Ovary (tissue), 10 donors: ENCODE measurements at places on chromosomes 12 and 14. TPM values are rescaled to one million over a fixed set of nuclear protein-coding genes. Genes with fewer than 3 reads are reported as not detected.

ALG10 gene
- polyA plus RNA-seq, result 1.9 TPM

GLIPR1L1 gene
- not detected for polyA plus RNA-seq

HOXC12 gene
- not detected for polyA plus RNA-seq

POC1B gene
- polyA plus RNA-seq, result 10.5 TPM

OXA1L gene
- polyA plus RNA-seq, result 199 TPM

CLEC2A gene
- polyA plus RNA-seq, result not detected

IL22 gene
- not detected for polyA plus RNA-seq

C12orf54 gene
- 0.21 TPM for polyA plus RNA-seq

TSPAN19 gene
- not detected for polyA plus RNA-seq

RD3L gene
- not detected for polyA plus RNA-seq

ZNF268 gene
- 10.7 TPM for polyA plus RNA-seq

SLC22A17 gene
- polyA plus RNA-seq, result 32.7 TPM

POTEM gene
- polyA plus RNA-seq, result not detected

IL31 gene
- not detected for polyA plus RNA-seq

LIN7A gene
- polyA plus RNA-seq, result 5.8 TPM

RPS6KA5 gene
- 3.8 TPM for polyA plus RNA-seq

SLC8A3 gene
- polyA plus RNA-seq, result 0.04 TPM

SPPL3 gene
- 24.2 TPM for polyA plus RNA-seq

CMA1 gene
- 4.6 TPM for polyA plus RNA-seq

CLEC6A gene
- not detected for polyA plus RNA-seq

AHSA1 gene
- 205 TPM for polyA plus RNA-seq

ADAM21 gene
- 0.10 TPM for polyA plus RNA-seq

PTPRR gene
- polyA plus RNA-seq, result 0.28 TPM

EFS gene
- polyA plus RNA-seq, result 22.2 TPM

CACNA1C gene
- polyA plus RNA-seq, result 8.3 TPM

UNC119B gene
- 44.3 TPM for polyA plus RNA-seq

DNAJC22 gene
- 0.30 TPM for polyA plus RNA-seq

NT5DC3 gene
- polyA plus RNA-seq, result 1.8 TPM

PRDM4 gene
- 15.2 TPM for polyA plus RNA-seq

FAM90A1 gene
- 0.20 TPM for polyA plus RNA-seq

CELA1 gene
- polyA plus RNA-seq, result not detected

PLXNC1 gene
- 8.2 TPM for polyA plus RNA-seq

STXBP6 gene
- polyA plus RNA-seq, result 3.6 TPM

PIWIL1 gene
- 0.12 TPM for polyA plus RNA-seq

ALDH2 gene
- 115 TPM for polyA plus RNA-seq

NRIP2 gene
- 4.9 TPM for polyA plus RNA-seq

ASCL1 gene
- polyA plus RNA-seq, result 0.06 TPM

RNU6-8 gene
- polyA plus RNA-seq, result not detected

PTGDR gene
- 1.8 TPM for polyA plus RNA-seq

PLCZ1 gene
- not detected for polyA plus RNA-seq

SDS gene
- polyA plus RNA-seq, result 0.36 TPM

RESF1 gene
- 87.1 TPM for polyA plus RNA-seq

RAD9B gene
- polyA plus RNA-seq, result 0.80 TPM

DLK1 gene
- 101 TPM for polyA plus RNA-seq

TAS2R19 gene
- polyA plus RNA-seq, result 0.45 TPM

CNTN1 gene
- polyA plus RNA-seq, result 26.7 TPM

ADAMTS20 gene
- not detected for polyA plus RNA-seq

FBXW8 gene
- 7.4 TPM for polyA plus RNA-seq

SRGAP1 gene
- polyA plus RNA-seq, result 2.8 TPM
